Stimulated activated CD8-positive, alpha-beta memory T cell treated with anti-CD3 and anti-CD28 coated beads, Interleukin-7, amount 100 ng/mL, for 4 hours (primary cell): ENCODE measurements at places on chromosomes 16 and 17.

DNA sequence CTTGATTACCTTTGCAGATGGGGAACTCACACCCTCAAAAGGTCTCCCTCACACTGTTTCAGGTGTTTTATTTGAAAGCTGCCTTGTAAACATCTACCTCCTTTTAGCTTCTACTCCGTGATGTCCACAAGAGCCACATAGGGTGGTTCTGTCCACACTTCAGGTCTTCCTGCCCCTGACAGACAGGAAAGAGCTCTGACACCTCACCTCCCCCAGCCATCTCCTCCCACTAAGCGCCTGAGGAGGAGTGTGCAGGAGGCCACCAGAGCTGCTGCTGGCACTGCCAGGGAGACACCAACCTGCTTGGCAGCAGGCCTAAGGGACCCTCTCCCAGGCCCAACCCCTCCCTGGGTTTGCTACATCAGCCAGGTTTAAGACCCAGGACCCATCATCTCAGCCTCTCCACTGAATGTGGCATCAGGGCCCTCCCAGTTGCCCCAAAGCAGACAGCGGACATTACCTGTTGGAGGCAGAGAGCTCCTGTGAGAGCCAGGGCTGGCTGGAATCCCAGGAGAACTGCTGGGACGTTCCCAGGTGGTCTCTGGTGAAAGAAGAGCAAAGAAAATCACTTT lies 76.4 kb upstream of the RCVRN start:
- no peak for DNase-seq

DNA sequence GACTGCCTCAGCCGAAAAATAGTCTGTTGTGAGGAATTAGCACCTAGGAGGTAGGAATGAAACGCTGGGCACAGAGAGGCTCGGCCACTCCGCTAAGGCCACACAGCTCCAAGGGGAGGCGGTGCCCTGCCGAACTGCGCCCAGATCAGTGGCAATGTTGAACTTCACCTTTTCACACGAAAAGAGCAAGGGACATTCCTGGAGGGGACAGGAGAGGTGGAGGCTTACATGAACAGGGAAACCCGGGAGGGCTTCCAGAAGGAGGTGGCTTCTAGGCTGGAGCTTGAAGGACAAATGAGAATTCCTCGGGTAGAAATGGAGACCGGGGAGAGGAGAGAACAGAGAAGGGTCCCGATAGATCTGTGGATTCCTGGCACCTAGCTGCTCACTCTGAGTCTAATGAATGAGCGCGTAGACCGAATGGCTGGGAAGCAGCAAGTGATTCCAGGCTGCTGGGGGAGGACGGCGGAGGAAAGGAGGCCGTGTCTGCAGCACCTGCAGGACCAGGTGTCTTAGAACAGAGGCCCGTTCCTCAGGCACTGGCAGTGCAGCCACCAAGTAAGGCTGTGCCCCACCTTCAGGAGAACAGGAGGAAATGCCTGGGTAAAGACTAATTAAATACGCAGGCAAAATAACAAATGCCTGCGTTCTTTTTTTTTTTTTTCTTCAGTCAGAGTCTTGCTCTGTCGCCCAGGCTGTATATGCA lies 722 bp upstream of the SLC38A10 start:
- peak; percentile 31 for DNase-seq

- DNase-seq = no peak
Observed at GRCh38 chr17:6482105-6482455, 37.8 kb downstream of the PIMREG start.

DNA sequence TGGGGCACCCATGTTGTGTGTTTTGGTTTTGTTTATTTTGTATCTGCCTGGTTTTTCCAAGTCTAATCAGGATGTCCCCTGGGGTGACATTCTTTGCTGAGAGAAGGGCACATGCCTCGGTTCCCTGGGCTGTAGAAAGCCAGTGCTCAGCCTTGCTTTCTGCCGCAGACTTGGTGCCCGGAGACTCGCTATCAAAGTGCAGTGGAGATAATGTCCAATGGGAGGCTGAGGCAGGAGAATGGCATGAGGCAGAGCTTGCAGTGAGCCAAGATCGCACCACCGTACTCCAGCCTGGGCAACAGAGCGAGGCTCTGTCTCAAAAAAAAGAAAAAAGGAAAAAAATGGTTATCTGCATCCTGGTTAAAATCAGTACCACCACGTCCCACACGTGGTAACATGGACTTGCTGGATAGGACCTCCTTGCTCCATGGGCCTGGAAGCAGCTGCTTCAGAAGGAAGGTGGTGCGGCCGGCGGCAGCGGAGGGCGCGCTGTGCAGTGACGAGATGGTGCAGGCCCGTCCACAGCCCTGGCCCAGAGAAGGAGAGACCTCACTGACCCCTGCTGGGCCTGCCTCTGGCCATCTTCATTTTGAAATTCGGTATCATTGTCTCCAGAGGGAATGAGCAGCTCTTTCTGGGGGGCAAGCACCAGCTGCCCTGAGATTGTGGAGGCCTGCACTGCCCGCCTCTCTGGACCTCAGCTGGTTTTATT lies 19.3 kb upstream of the IL17C start:
- no peak for DNase-seq

DNA sequence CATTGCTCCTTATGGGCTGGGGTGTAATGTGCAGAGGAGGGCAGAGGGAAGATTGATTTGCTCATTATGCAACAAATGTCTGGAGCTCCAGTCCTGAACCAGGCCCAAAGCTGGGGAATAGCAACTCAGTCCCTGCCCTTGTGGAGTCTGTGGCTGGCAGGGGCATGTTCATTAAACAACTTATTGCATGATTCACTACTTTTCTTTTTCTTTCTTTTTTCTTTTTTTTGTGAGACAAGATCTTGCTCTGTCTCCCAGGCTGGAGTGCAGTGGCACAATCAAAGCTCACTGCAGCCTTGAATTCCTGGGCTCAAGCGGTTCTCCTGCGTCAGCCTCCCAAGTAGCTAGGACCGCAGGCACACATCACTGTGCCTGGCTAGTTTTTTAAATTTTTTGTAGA lies 23.1 kb downstream of the MSI2 start:
- DNase-seq = no peak

DNA sequence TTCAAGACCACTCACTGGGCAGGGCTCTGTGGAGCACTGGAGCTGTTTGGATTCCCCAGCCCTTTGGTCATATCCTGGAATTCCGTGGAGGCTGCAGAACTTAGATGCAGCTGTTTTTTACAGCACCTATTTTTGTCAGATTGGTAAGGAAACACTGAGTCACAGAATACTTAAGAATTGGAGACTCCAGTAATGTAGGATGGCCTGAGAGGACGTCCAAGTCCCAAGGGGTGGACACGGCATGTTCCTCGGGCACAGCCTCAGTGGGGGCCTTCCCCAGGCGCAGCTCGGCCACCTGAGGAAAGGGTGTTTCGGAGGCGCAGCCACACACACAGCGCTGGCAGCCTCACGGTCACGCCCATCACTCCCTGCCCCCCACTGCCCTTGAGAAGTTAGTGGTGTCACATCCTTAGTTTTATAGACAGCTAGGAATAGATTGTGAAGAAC lies 14.8 kb downstream of the PLD6 start:
- DNase-seq = no peak

DNA sequence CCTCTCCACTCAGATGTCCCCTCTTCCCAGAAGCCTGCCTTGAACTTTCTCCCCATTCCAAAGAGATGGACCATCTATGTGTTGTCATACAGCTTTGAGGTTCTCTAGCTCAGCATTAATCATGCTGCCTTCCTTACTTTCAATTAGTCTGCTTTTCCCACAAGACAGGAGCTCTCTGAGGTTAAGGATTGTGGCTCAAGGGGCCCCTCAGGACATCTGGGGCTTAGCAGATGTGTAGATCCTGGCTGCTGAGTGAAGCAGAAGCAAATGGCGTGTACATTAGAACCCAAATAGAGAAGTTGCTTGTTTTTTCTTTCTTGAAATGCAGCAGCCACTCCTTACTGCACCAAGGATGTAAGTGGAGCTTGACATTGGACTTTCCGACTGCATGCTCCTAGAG lies 330.5 kb upstream of the TNRC6C start:
- no peak for DNase-seq

GRCh38 chr17:80815151-80815681 lies 176.4 kb upstream of the CHMP6 start:
- DNase-seq = no peak

DNA sequence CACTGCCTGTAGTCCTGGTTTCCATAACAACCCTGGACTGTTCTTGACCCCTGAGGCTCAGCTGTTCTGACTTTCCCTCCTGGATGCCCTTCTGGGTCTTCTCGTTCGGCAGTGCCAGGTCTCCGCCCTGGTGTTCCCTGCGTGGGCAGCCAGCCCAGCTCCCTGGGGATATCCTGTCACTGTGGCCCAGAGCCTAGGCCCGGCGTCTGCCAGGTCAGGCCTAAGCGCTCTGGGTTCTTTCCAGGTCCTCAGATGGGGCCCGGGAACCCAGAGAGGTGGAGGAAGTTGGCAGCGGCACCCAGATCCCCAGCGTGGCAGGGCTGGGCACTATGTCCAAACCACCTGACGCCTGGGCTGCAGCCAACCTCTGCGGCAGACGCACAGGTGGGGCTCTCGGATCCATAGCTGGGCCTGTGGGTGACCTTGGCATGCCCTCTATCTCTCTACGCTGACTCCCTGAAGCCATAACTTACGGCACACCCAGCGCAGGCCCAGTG lies 12.5 kb upstream of the ATP2A3 start:
- DNase-seq = no peak

GRCh38 chr17:77512062-77512946 lies 371.5 kb downstream of the SEC14L1 start:
- DNase-seq = no peak

GRCh38 chr16:72937916-72938794 lies 109.8 kb downstream of the ZFHX3 start:
- no peak for DNase-seq

DNA sequence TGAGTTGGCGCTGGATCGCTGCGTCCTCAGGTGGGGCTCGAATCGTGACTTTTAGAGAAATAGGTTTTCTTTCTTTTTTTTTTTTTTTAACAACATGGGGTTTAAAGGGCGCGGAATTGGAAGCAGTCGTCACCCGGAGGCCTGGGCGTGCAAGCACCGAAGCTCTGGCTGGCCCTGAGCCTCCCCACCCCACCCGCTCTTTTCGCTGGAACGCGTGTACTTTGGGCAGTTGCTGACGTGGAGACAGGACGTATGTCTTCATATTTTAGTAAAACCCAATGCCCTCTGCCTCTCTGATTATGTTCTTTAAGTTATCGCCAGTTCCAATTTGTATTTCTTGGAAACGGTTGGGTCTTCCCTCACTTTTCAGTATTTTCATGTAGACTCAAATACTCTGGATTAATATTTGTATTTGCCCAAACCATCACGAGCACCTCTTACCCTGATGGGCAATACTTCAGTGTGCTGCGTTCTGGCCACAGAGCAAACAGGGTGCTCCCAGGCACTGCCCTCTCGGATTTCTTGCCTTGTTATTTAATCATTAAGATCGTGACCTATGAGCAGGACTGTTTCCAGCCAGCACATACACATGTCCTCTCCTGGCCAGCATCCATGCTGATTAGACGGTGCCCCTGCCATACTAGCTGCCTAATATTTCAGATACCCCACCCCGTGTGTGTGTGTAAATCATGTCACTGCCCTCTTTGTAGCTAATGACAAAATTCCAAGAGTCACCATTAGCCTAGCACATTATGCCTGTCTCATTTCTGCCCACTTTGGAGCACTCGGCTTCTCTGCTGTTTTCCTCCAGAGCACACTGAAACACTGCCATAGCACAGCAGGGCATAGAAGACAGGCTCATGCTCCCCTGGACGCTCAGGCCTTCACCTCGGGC lies 805 bp upstream of the C16orf95 start:
- peak; percentile 20 for DNase-seq

DNA sequence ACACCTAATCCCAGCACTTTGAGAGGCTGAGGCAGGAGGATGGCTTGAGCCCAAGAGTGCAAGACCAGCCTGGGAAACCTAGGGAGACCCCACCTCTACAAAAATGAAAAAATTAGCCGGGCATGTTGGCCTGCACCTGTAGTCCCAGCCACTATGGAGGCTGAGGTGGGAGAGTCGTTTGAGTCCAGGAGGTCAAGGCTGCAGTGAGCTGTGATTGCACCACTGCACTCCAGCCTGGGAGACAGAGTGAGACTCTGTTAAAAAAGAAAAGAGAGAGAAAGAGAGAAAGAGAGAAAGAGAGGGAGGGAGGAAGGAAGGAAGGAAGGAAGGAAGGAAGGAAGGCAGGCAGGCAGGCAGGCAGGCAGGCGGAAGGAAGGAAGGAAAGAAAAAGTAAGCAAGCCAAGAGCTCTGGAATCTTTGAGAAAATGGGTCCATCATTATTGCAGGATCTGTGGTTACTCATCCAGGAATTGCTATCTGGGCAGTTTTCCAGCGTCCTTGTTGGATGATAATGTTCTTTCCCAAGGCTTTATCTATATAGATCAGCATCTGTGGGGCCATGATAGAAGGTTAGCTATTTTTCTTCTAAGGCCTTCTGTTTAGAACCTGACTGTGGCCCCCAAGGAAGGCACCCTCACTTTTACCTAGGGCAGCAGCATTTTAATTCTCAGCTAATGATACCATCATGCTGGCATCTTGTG lies 533.2 kb upstream of the CDH5 start:
- DNase-seq = no peak

DNA sequence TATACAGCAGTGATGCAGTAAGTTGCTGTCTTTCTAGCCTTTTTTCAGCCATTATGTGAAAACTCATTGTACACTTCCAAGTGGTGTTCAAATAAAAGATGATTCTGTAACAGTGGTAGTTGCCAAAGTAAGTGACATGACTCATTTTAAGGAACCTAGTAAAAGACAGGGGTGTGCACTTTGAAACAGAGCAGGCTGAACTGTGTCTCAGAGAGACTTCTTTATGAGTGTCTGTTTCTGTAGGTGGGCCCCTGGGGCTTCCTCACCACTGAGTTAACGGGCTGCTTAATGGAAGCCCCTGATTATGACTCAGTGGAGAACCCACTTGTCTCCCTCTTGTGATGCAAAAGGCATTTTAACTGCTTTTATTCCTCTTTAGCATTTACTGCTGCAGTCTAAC lies 147.3 kb downstream of the PCTP start:
- DNase-seq = no peak

- DNase-seq = no peak
Observed at GRCh38 chr16:11190588-11191560, 65.1 kb downstream of the SOCS1 start.

- no peak for DNase-seq
Observed at GRCh38 chr16:28166394-28167208, 45.2 kb downstream of the XPO6 start.

GRCh38 chr16:648071-648780 lies 939 bp upstream of the WDR90 start:
- DNase-seq = no peak

DNA sequence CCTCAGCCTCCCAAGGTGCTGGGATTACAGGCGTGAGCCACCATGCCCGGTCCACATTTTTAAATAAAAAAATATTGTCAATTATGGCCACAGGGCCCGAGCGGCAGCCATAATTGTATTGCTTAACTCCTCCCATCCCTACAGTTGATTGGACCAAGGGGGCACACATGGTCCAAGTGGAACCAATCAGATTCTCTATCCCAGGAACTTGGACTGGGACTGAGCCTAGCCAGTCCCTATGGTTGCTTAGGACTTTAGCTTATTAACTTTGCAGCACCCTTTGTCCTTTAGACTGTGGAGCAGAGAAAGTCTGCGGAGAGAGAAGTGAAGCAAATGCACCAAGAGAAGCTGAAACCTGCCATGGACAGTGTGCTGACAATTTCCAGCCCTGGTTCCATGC lies 5.5 kb upstream of the RDM1 start:
- no peak for DNase-seq
